Kidney (tissue), 22 donors: ENCODE measurements at places on chromosomes 3 and 15. TPM values are rescaled to one million over a fixed set of nuclear protein-coding genes. Genes with fewer than 3 reads are reported as not detected.

The SEMA3F gene
- 39.9 TPM for total RNA-seq

DNA sequence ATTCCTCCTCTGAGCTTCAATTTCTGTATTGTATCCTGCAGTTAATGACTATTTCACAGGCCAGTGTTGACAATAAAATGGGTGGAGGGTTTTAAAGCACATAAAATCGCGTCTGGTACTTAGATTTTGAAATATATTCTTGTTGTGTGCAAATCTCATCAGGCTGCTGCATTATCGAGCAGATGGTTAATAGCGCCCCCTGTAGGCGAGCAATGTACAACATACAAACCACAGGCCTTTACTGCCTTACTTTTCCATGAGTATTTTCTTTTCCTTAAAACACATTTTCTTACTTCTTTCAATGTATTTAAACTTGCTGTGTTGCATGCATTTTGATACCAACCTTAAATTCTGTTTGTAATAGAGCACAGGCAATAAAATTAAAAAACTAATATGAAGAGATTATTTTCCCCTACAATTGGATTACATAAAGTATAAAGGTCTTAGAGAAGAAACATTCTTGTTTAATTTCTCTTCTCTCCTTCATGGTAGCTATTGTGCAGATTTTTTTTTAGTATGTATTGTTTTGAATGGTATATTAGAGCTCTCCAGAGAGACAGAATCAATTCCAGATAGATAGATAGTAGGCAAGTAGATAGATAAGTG is 608.4 kb downstream of the CADM2 start:
- DNase-seq, result no peak

- DNase-seq, result no peak
These were observed 42.7 kb upstream of the SKOR1 start for GRCh38 chr15:67782691-67782991.

- no peak for DNase-seq
These were observed 253.3 kb downstream of the PTPRG start for GRCh38 chr3:61814674-61815073.

DNA sequence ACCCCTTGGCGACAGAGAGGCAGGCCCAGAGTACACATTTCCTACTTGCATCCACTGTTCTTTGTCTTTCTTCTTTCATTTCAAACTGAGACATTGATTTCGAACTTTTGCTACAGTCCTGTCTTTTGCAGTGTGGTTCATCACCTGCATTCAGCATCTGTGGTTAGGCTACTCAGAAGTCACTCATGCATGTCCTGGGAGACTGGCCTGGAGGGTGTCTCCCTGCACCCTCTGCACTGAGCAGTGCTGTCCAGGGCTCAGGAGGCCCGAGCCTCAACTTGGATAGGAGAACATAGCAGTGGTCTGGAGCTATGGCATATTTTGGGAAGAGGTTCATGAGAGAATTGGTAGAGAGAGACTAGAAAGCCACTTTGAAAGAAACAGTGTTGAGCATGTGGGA is 240.2 kb upstream of the TPRG1 start:
- DNase-seq, result no peak
